ENCODE measurements at places on chromosomes 1 and 21.
A peak's percentile ranks its signal among the peaks of the same experiment; 100 is the strongest.

GRCh38 chr1:6128276-6129081, 51.6 kb downstream of the CHD5 start:
- no peaks in the 10 kb centered on the region for H3K4me1 ChIP-seq
- no peaks in the 10 kb centered on the region for H3K36me3 ChIP-seq
- no peak overlapping the region for H3K27ac ChIP-seq
- H3K4me3 ChIP-seq, result no peak overlapping the region
- H3K27me3 ChIP-seq, result peaks cover 1% of the 10 kb centered on the region
- no peak for DNase-seq

DNA sequence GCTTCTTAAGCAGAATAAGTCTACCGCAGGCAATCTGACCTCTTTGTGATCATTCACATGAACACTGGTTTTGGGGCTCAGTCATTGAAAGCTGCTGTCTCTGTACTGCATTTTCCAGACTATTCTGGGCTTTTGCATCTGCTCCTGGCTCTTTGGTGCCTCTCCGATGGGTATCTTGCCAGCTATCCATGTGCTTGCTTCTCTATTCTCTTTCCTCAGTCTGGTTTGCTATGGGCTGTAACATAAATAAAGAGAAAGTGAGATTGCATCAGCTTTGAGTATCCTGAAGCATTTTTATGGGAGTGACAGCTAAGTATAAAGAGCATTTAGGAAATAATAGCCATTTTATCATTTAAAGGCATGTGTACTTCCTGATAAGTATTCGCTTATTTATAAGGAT, 70.7 kb downstream of the C1orf21 start:
- peaks cover 8% of the 10 kb centered on the region for H3K27me3 ChIP-seq
- H3K4me3 ChIP-seq, result no peak overlapping the region
- H3K36me3 ChIP-seq, result no peaks in the 10 kb centered on the region

DNA sequence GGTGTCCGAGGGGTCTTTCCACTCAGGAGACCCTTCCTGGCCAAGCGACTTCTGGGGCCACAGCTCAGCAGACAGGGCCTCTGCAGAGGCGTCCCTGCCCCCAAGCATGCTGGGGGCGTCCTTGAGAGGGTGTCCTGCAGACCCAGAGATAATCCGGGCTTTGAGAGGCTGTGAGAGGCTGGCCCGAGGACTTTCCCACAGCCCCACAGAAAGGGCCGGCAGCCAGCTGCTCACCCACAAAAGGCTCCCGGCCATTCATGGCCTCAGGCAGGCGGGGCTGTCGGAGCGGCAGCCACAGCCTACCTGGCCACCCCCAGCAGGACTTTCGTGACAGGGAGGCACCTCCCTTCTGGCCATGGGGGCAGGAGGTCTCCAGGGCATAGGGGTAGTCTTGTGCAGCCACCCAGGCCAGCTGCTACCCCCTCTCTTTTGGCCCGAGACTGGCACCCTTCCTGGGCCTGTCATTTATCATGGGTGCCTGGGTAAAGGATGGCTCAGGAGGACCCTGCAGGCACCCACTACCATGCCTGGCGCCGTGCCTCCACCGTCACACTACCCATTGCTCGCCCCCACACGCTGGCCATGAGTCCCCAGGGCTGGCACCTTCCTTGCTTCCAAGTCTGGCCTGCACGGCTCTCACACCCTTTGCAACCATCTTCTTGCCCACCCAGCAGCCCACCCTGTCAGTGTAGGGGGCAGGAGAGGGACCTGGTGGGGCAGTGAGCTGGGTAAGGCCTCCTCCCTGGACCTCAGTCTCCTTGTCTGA, 11.1 kb upstream of the TNFRSF14 start:
- H3K27me3 ChIP-seq, result peaks cover 7% of the 10 kb centered on the region
- no peak overlapping the region for H3K27ac ChIP-seq
- H3K4me3 ChIP-seq, result no peak overlapping the region
- H3K4me1 ChIP-seq, result peaks cover 13% of the 10 kb centered on the region

- H3K27me3 ChIP-seq, result no peaks in the 10 kb centered on the region
- no peak overlapping the region for H3K27ac ChIP-seq
- DNase-seq, result no peak
Measured at GRCh38 chr1:3630161-3630611, 5.4 kb downstream of the TPRG1L start.

GRCh38 chr1:89615676-89616598, 17.0 kb upstream of the LRRC8C start:
- H3K36me3 ChIP-seq, result peaks cover 55% of the 10 kb centered on the region
- no peak for DNase-seq
- peak overlapping the region; percentile 31 for H3K27ac ChIP-seq
- H3K27me3 ChIP-seq, result no peaks in the 10 kb centered on the region
- H3K4me3 ChIP-seq, result no peak overlapping the region

DNA sequence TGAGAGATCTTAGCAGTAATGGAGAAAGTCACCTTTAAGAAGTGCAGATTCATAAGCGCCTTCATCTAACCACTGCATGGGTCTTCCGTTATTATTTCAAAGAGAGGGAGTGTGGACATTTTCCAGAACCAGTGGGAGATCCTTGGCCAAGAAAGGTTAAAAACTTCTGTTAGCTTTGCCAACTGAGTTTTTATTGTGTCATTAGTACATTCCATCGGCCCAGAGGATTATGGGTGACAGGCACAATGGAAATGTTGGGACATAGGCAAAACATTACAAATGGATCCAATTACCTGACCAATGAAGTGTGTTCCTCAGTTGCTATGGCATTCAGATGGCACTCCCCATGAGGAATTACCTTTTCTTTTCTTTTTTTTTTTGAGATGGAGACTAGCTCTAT, 115.5 kb downstream of the PPIAL4G start:
- H3K36me3 ChIP-seq, result no peaks in the 10 kb centered on the region
- no peaks in the 10 kb centered on the region for H3K27me3 ChIP-seq
- no peak overlapping the region for H3K27ac ChIP-seq
- peaks cover 52% of the 10 kb centered on the region for H3K4me1 ChIP-seq
- no peak for DNase-seq

GRCh38 chr1:49465486-49466185, 558.1 kb downstream of the AGBL4 start:
- no peak overlapping the region for H3K27ac ChIP-seq
- H3K4me1 ChIP-seq, result no peaks in the 10 kb centered on the region
- DNase-seq, result no peak
- no peak overlapping the region for H3K4me3 ChIP-seq
- H3K27me3 ChIP-seq, result no peaks in the 10 kb centered on the region

DNA sequence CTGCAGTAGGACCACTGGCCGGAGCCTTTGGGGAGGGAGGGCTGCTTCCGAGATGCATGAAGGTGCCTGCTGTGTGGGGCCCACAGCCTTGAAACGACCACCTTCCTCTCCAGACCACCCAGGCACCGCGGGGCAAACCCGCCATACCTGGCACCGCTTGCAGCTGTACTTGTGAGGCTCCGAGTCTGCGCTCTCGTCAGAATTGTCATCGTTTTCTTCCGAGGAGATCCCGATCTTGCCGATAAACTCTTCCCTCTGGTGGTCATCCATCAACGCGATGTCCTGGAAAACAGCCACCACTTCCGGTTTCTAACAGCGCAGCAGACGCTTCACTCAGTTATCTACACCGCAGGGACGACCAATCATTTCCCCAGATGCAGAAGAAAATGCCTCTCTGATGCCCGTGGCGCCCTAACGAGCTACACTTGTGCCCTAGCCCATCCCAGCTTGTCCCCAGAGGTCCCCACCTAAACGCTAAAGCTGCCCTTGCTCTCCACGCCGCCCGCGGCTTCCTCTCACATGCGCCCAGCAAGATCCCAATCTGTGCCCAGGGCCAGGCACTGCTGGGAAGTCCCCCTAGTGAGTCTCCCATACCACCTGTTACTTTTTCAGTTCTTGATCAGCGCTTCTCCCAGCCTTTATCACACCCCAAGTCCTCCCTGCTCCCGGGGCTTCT, 55.0 kb upstream of the RIPK4 start:
- H3K27me3 ChIP-seq, result no peaks in the 10 kb centered on the region
- no peak overlapping the region for H3K27ac ChIP-seq
- no peak overlapping the region for H3K4me3 ChIP-seq
- H3K36me3 ChIP-seq, result peaks cover 5% of the 10 kb centered on the region
- no peaks in the 10 kb centered on the region for H3K4me1 ChIP-seq

DNA sequence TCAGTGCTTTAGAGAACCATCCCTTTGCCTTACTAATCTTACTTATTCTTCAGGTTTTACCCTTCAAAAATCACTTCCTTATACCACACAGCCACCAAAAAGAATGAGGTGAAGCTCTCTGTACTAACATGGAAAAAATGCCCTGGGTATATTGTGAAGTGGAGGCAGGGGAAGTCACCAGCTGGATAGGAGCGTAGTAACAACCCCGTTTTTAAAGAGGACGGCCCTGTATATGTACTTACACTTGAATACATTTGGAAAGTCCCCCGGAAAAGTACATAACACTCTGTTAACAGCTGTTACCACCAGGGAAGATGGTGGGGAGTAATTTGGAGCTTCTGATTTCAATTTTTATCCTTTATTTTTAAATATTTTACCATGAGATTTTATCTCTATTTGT, 28.2 kb upstream of the KHDRBS1 start:
- H3K36me3 ChIP-seq, result no peaks in the 10 kb centered on the region
- H3K4me1 ChIP-seq, result peaks cover 36% of the 10 kb centered on the region
- H3K27me3 ChIP-seq, result no peaks in the 10 kb centered on the region
- DNase-seq, result no peak

GRCh38 chr1:167515893-167516321, 2.4 kb downstream of the CD247 start:
- H3K4me1 ChIP-seq, result peaks cover 54% of the 10 kb centered on the region
- peaks cover 67% of the 10 kb centered on the region for H3K36me3 ChIP-seq
- H3K27me3 ChIP-seq, result peaks cover 1% of the 10 kb centered on the region

DNA sequence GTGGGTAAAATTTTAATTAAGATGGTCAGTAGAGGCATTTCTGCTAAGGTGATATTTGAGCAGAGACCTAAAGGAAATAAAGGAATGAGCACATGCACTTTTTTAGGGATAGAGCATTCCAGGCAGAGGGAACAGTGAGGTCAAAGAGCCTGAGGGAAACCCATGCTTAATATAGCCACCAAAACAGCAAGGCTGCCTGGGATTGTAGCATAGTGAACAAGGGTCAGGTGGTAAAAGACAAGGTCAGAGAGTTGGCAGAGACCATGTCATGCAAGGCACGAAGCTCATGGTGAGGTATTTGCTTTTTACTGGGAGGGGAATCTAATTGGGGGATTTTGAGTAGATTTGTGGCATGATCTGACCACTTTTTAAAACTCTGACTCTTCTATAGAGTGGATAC, 344.6 kb upstream of the LRRC7 start:
- DNase-seq, result no peak
- H3K4me1 ChIP-seq, result no peaks in the 10 kb centered on the region
- H3K36me3 ChIP-seq, result no peaks in the 10 kb centered on the region
- no peak overlapping the region for H3K4me3 ChIP-seq
- H3K27me3 ChIP-seq, result no peaks in the 10 kb centered on the region

- H3K36me3 ChIP-seq, result peaks cover 12% of the 10 kb centered on the region
- H3K27ac ChIP-seq, result peak overlapping the region; percentile 96
- no peaks in the 10 kb centered on the region for H3K27me3 ChIP-seq
Measured at GRCh38 chr1:5994713-5995621, 2.7 kb upstream of the NPHP4 start.

- no peak for DNase-seq
- no peaks in the 10 kb centered on the region for H3K36me3 ChIP-seq
- no peaks in the 10 kb centered on the region for H3K27me3 ChIP-seq
- no peak overlapping the region for H3K4me3 ChIP-seq
- no peaks in the 10 kb centered on the region for H3K4me1 ChIP-seq
Measured at GRCh38 chr21:40331172-40331571, 463.9 kb downstream of the PCP4 start.

- no peak for DNase-seq
- H3K27me3 ChIP-seq, result peaks cover 13% of the 10 kb centered on the region
- H3K36me3 ChIP-seq, result peaks cover 3% of the 10 kb centered on the region
- H3K27ac ChIP-seq, result no peak overlapping the region
Measured at GRCh38 chr1:182690886-182691443, 6.6 kb upstream of the RGS8 start.

GRCh38 chr1:235275223-235275622, 52.8 kb downstream of the ARID4B start:
- peaks cover 3% of the 10 kb centered on the region for H3K36me3 ChIP-seq
- H3K4me3 ChIP-seq, result no peak overlapping the region
- H3K27ac ChIP-seq, result peak overlapping the region; percentile 48
- no peaks in the 10 kb centered on the region for H3K27me3 ChIP-seq
- DNase-seq, result no peak
- H3K4me1 ChIP-seq, result peaks cover 45% of the 10 kb centered on the region

DNA sequence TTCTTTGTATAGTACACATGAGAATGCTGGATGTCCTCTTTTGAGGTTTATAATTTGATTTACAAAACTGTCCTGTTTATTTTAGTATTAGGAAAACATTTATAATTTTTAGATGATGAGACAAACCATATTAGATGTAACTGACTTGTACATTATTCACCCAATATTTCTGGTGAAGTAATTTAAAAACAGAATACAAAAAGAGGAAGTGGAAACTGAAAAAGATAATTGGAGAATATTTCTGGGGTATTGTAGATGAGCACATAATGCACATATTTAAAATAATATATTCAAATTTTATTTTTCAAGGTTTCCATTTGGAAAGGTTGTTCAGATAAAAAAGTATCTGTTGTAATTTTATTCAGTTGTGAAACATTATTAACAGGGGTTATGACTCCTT, 40.7 kb downstream of the XPR1 start:
- H3K27ac ChIP-seq, result no peak overlapping the region
- DNase-seq, result no peak
- peaks cover 38% of the 10 kb centered on the region for H3K36me3 ChIP-seq
- H3K4me3 ChIP-seq, result no peak overlapping the region
- H3K27me3 ChIP-seq, result no peaks in the 10 kb centered on the region

- H3K36me3 ChIP-seq, result peaks cover 3% of the 10 kb centered on the region
- H3K4me3 ChIP-seq, result peak overlapping the region; percentile 98
- H3K27ac ChIP-seq, result no peak overlapping the region
- no peak for DNase-seq
Measured at GRCh38 chr1:23167353-23168078, 1.1 kb downstream of the LUZP1 start.

DNA sequence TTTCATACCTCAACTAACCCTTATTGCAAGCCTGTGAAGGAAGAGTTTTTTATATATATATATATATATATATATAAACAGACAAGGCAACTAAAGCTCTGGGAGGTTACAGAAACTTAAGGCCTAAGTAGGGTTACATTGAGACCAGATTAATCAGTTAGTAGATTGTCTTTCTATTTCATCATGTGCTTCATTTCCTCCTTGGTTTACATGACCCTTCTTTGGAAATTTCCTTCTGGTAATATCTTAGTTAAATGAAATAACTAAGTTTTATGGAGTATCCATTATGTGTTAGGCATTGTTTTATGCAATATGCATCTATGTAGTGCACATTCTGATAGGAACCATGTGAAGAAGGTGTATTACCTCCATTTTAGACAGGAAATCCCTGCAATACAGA, 112.7 kb downstream of the FGGY start:
- H3K4me1 ChIP-seq, result peaks cover 6% of the 10 kb centered on the region
- no peaks in the 10 kb centered on the region for H3K36me3 ChIP-seq
- H3K4me3 ChIP-seq, result no peak overlapping the region
- no peaks in the 10 kb centered on the region for H3K27me3 ChIP-seq
- no peak for DNase-seq
- no peak overlapping the region for H3K27ac ChIP-seq

GRCh38 chr1:59480188-59480888, 183.4 kb downstream of the FGGY start:
- no peak overlapping the region for H3K4me3 ChIP-seq
- H3K36me3 ChIP-seq, result peaks cover 11% of the 10 kb centered on the region
- H3K4me1 ChIP-seq, result peaks cover 26% of the 10 kb centered on the region
- no peak overlapping the region for H3K27ac ChIP-seq
- no peaks in the 10 kb centered on the region for H3K27me3 ChIP-seq
